ENCODE measurements at places on chromosomes 4 and X. TPM values are rescaled to one million over a fixed set of nuclear protein-coding genes. Genes with fewer than 3 reads are reported as not detected.

DNA sequence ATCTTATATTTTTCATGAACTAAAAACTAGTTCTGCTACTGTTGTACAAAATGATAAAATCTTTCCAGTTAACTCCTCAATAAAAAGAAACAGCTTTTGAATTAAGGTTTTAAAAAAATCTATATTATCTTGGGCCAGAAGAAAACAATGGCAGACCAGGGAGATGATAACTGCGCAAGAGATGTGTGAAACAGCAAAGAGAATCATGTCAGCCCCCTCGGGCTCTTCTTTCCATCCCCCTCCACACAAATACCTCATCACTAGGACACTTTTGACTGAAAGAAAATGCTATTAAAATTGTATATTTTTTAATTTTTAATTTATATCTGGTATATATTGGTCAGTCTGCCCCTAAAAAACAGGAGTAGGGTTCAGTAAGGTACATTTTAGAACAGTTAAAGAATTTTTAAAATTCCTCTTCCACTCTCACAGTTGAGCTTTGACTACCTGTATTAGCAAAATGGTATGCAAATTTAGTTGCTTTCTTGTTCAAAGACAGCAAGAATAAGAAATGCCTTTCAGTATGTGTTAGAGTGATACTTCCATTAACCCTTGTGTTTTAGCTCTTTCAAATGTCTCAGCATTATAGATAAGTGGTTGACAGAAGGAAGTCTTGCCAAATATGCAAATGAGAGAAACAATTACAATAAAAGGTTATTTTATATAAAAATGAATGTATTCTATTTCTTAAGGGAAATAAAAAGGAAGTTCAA lies 36.4 kb upstream of the LCORL start:
- no peak overlapping the region for H3K4me3 ChIP-seq
- no peak for DNase-seq
- no peak overlapping the region for H3K27ac ChIP-seq
- peaks cover 6% of the 10 kb centered on the region for H3K27me3 ChIP-seq
- no peaks in the 10 kb centered on the region for H3K36me3 ChIP-seq
- H3K4me1 ChIP-seq = no peaks in the 10 kb centered on the region

GRCh38 chr4:81807386-81807785 lies 335.7 kb upstream of the RASGEF1B start:
- H3K36me3 ChIP-seq = no peaks in the 10 kb centered on the region
- no peak for DNase-seq
- peaks cover 18% of the 10 kb centered on the region for H3K4me1 ChIP-seq
- H3K27me3 ChIP-seq = no peaks in the 10 kb centered on the region

GRCh38 chr4:126733301-126733700 lies 899.5 kb upstream of the INTU start:
- H3K4me3 ChIP-seq = no peak overlapping the region
- no peaks in the 10 kb centered on the region for H3K36me3 ChIP-seq
- no peak overlapping the region for H3K27ac ChIP-seq
- H3K4me1 ChIP-seq = no peaks in the 10 kb centered on the region

- no peaks in the 10 kb centered on the region for H3K36me3 ChIP-seq
- DNase-seq = no peak
- H3K4me3 ChIP-seq = no peak overlapping the region
- no peak overlapping the region for H3K27ac ChIP-seq
Observed at GRCh38 chr4:62410371-62411003, 1210.4 kb downstream of the ADGRL3 start.

DNA sequence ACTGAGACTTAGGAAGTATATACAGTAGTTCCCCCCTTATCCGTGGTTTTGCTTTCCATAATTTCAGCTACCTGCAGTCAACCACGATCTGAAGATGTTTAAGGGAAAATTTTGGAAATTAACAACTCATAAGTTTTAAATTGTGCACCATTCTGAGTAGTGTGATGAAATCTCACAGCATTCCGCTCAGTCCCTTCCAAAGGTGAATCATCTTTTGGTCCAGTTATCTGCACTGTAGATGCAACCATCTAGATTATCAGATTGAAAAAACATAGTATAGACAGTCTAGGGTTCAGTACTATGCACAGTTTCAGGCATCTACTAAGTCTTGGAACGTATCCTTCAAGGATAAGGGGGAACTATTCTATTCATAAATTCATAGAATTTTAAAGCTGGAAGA lies 109.0 kb downstream of the ANXA3 start:
- H3K4me3 ChIP-seq = no peak overlapping the region
- no peak for DNase-seq
- peaks cover 30% of the 10 kb centered on the region for H3K4me1 ChIP-seq
- no peak overlapping the region for H3K27ac ChIP-seq
- H3K36me3 ChIP-seq = no peaks in the 10 kb centered on the region
- H3K27me3 ChIP-seq = no peaks in the 10 kb centered on the region

- H3K4me3 ChIP-seq = no peak overlapping the region
- H3K27ac ChIP-seq = peak overlapping the region; percentile 6
- no peaks in the 10 kb centered on the region for H3K27me3 ChIP-seq
- H3K36me3 ChIP-seq = no peaks in the 10 kb centered on the region
- DNase-seq = no peak
Observed at GRCh38 chr4:184382189-184382846, 92.0 kb downstream of the IRF2 start.

DNA sequence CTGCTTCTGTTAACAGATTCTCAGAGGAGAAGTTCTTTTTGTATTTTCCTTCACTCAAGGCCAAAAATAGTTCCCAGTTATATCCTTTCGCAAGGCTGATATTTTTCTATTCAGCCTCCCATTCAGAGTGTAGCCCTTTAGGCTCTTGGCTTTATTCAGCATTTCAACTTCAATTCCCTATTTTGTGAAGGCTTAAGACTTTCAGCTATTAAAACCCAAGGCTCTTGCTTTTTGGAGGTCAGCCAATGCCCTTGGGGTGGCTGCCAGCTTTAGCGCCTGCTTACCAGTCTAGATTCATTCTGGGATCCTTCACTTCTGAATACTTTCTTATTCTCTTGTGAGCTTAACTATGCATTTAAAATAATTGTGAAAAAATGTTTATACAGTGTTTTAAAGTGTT lies 57.3 kb upstream of the ADGRA3 start:
- no peaks in the 10 kb centered on the region for H3K4me1 ChIP-seq
- H3K36me3 ChIP-seq = peaks cover 1% of the 10 kb centered on the region
- no peak overlapping the region for H3K27ac ChIP-seq
- no peaks in the 10 kb centered on the region for H3K27me3 ChIP-seq
- H3K4me3 ChIP-seq = no peak overlapping the region

GRCh38 chr4:40152637-40153036 lies 44.2 kb upstream of the RHOH start:
- peaks cover 2% of the 10 kb centered on the region for H3K4me1 ChIP-seq
- DNase-seq = no peak
- peaks cover 26% of the 10 kb centered on the region for H3K36me3 ChIP-seq

- H3K36me3 ChIP-seq = no peaks in the 10 kb centered on the region
- H3K4me1 ChIP-seq = no peaks in the 10 kb centered on the region
- no peak overlapping the region for H3K4me3 ChIP-seq
- no peak overlapping the region for H3K27ac ChIP-seq
- no peak for DNase-seq
Observed at GRCh38 chrX:74449937-74450330, 28.6 kb downstream of the SLC16A2 start.

LEF1 gene
- total RNA-seq = 2.1 TPM

GATA1 gene
- total RNA-seq = not detected

CT47B1 gene
- total RNA-seq = not detected

MAGEA6 gene
- not detected for total RNA-seq

SCML2 gene
- 7.1 TPM for total RNA-seq

All from progenitor cell of endocrine pancreas (in vitro differentiated cells).